AG09319 (cell line): ENCODE measurements at places on chromosomes 1 and 21.
A peak's percentile ranks its signal among the peaks of the same experiment; 100 is the strongest.

DNA sequence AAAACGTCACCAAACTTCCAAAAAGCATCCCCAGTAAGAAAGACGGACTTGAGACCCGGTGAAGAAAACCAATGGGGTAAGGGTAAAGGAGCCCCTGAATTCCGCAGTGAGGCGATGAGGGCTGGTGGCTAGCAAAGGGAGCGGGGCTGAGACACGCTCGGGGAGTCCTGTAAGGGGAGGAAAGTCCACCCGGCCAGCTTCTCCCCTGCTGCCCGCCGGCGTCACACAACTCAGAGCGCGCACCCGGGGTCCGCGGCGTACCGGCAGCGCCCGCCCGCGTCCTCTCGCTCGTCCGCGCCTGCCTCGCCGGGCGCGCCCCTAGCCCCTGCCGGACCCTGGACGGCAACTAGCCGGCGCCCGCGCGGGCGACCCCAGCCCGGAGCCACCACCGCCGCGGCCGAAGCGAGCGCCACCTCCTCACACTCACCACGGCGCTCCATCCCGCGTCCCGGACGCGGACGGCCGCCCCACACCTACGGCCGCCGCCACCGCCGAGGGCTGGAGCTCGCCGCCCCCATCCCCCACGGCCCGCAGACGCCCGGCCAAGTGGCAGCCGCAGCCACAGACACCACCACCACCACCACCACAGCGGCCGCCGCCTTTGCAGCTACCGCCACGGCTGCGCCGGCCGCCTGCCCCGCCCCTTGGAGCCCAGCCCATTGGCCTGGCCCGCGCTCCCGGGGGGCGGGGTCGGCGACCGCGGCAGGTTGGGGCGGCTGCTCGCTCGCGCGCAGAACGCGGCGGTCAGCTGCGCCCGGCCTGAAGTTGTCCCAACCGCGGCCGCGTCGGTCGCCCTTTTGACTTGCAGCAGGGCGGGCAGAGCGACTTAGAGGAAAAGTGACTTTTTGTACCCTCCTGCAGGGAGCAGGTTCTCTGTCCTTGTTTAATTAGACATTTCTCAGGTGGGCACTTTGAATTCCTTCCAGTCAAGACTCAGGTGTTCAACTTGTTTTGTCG is 10.0 kb upstream of the ARHGAP29 start:
- DNase-seq, result no peak

- no peak for DNase-seq
These were observed 58.1 kb upstream of the GCLM start for GRCh38 chr1:93967306-93967705.

DNA sequence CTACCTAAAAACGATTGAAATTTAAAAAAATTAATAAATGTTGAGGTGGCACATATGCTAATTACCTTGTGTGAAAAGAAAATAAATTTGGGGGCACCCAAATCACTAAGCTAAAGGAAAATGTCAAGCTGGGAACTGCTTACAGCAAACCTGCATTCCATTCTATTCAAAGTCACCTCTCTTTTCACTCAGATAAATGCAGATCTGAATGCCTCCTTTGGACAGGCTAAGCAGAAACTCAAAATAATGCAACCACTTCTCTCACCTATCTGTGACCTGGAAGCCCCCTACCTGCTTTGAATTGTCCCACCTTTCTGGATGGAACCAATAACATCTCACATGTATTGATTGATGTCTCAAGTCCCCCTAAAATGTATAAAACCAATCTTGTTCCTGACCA is 628.7 kb downstream of the AMY1C start:
- DNase-seq, result no peak

DNA sequence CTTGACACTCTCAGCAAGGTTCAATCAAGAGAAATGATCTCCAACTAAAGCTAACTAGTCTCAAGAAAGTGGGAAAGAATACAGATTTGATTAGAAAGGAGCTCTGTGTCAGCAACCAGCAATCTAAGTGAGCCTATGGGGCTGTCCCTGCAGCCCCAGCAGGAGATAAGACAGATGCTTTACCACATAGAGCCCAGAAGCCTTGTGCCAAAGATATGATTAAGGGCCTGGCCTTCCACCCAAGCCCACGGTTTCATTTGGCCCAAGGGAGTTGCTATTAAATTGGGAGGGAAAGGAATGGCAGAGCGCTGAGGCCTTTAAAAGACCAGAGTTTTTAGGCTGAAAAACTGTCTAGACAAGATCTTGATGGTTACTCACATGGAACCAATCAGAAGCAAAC is 74.8 kb downstream of the HLCS start:
- DNase-seq, result no peak

GRCh38 chr1:119715542-119715941 is 3.8 kb downstream of the PHGDH start:
- no peak for DNase-seq

DNA sequence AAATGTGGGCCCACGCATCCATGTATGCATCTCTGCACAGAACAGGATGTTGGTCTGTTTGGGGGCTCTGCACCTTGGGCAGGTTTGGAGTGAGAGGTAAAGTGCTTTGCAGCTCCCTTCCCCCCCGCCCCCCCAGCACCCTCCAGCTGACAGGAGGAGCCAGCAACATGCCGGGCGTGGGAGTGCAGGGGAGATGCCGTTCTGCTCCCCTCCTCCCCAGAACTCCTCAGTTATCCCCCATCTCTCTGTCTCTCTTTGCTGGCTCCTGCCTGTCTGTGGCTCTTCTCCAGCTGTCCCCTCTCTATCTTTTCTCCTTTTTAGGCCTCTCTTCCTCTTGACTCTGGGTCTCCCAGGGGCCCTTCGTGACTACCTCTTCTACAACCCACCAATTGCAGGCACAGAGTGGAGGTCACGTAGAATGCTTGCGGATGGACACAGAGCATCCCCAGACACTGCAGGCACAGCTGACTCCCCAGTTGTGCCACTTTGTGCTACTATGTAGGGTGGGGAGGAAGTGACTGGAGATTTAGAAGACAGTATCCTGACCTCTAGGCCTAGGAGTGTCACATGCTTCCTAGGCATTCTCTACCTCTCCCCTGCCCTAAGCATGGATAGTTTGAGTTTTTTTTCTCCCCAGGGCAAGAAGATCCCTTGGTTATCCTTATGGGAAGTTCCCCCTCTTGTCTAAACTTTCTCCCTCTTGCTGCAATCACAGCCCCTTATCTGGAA is 1.7 kb upstream of the RORC start:
- no peak for DNase-seq

DNA sequence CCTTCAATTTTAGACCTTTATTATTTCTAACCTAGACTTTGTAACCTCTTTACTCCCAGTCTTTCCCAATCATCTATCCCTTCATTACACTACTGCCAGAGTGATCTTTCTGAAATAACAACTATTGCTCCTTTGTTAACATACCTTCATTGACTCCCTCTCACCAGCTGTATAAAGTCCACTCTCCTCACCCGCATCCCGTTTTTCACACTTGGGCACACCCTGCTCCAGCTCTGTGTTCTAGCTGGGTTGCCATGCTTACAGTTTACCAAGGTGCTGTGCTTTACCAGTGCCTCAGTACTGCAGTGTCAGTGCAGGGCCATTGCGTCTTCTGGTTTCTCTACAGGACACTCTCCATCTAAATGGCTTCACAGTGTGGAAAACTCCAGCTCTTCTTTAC is 148.2 kb downstream of the NFIA start:
- DNase-seq, result no peak

DNA sequence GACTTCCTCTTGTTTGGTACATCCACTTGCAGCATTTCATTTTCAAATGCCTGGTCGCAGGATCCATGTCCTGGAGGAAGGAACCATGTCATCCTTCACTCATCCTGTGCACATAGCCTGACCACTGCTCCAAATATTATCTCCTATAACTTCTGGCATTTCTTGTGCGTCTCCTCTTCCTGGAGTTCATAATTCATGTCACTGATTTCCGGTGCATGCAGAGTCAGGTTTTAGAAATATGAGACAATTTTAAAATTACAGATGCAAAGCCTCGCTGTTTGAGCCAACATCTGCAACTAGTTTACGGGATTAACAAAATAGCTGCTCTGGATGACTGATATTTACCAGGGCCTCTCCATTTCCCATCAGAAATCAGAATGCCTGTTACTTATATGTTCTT is 268.1 kb downstream of the DNM3 start:
- peak; percentile 27 for DNase-seq

DNA sequence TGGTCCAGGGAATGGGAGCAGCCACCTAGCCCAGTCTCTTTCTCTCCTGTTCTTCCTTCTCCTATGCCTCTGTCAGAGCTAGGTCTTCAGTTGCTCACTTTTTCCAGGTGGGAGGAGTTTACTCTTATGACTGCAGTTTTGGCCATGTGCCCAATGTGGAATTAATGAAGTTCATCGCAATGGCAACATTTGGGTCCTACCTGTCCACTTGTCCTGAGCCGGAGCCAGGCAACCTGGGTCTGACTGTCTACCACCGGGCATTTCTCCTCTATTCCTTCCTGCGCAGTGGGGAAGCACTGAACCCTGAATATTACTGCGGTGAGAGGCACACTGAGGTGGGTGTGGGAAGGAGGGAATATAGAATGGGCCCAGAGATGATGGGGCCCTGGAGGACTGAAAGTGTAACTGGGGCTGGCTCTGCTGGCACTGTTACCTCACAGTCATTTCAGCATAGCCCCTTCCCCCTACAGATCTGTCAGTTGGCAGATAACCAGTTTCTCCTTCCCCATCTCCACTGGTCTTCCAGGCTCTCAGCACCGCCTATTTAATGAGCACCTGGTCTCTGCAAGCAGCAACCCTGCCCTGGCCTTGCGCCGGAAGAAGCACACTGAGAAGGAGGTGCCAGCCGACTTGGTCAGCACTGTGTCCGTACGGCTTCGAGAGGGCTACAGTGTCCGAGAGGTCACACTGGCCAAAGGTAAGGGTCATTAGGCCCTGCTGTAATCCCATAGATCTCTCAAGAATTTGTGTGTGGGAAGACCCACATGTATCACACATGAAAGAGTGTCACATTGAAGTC is 30.1 kb downstream of the SZT2 start:
- no peak for DNase-seq

DNA sequence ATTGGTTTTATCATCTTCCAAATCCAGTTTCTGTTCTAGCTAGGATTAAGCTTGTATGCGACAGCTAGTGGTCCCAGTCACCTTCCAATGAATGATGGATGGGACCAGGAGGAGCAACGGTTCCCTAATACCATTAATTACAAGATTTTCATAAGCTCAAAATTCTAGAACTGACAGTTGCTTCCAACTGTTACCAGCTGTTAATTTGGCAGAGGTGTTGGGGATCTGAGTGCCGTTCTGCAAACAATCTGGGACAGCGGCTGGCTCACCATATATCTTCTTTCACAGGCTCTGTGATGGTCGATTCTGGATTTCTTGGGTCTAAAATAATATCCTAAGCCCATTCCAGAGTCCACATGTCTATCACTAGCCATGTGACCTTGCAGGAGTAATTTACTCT is 34.5 kb upstream of the RALGPS2 start:
- DNase-seq, result no peak

DNA sequence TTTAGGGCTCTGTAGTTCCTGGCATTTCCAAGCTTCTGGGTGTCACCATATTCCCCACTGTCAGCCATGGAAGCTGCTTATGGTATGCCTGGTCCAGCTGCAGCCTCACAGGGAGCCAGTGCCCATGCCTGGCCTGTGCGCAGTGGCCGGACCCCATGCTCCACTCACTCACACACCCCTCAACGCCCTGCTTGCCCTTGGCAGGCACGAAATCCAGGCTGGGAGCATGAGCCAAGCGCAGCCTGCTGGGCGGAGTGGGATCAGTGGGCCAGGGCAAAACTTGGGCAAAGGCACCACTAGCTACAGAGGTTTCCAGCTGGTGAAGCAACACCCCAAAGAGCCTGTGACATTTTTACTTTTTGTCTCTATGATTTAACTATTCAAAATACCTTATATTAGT is 520.4 kb downstream of the RWDD3 start:
- no peak for DNase-seq

DNA sequence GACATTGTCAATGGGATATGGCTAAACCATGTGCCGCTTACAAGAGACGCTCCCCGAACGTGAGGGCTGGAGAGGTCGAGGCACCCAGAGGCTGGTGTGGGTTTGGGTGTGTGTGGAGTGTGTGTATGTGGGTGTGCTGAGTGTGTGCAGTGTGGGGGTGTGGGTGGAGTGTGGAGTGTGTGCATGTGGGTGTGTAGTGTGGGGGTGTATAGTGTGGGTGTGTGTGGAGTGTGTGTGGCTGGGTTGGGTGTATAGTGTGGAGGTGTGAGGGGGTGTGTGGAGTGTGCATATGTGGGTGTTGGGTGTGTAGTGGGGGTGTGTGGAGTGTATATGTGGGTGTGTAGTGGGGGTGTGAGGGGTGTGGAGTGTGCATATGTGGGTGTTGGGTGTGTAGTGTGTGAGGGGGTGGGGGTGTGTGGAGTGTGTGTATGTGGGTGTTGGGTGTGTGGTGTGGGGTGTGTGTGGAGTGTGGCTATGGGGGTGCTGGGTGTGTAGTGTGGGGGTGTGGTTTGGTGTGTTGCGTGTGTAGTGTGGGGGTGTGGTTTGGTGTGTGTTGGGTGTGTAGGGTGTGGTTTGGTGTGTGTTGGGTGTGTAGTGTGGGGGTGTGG is 42.2 kb downstream of the SLC19A1 start:
- no peak for DNase-seq

GRCh38 chr1:181073638-181074037 is 14.9 kb upstream of the IER5 start:
- DNase-seq, result no peak

DNA sequence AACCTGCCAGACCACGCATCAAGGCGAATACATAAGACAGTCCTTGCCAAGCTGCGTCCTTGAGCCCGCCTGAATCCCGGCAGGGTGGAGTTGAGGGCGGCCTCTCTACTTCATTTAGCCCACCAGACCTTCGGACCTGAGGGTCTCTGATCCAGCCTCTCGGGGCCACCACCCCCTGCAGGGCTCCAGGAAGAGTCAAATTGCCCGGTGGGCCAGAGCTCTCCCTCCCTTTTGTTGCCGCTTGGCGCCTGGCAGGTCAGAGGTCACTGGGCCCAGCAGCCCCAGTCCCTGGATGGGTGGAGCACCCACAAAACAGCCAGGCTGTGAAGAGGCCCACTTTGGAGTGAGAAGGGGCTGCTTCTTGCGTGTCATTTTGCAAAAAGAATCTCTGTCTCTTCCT is 9.0 kb downstream of the GNG4 start:
- no peak for DNase-seq

- no peak for DNase-seq
These were observed 1.2 kb downstream of the RSRP1 start for GRCh38 chr1:25245809-25246599.

- DNase-seq, result peak; percentile 92
These were observed 220.7 kb downstream of the TOMM20 start for GRCh38 chr1:234907940-234908405.

DNA sequence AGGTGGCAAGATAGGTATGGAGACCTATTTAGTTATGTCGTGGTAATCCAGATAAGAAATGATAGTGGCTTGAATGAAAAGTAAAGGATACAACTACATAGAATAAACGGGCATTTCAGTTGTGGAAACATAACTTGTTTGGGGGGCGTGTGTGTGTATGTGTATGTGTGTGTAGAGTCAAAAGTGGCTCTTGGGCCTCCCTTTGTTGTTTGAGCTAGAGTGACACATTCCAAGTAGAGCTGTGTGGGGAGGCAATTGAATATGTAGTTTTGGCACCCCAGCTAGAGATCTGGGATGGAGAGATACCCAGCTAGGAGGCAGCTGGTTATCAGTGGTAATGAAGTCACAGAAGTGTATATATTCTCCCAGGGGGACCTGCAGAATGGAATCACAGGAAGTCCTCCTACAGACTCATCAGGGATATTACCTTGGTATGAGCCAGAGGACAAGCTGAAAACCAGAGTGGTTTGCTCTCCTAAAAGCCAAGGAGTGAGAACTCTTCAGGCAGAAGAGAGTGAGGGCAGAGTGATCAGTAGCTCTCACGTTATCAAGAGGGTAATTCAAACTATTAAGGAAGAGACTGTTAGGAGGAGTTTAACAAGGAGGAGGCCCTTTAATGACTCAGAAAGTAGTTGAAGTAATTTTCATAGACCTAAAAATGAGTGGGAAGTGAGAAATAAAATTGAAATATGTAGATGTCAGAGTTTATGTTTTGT is 5.1 kb downstream of the CR1L start:
- DNase-seq, result no peak
